ENCODE measurements at places on chromosomes 13 and 19.
A peak's percentile ranks its signal among the peaks of the same experiment; 100 is the strongest.

- peak; percentile 20 for ATAC-seq
Measured at GRCh38 chr13:67048084-67048820, 181.9 kb downstream of the PCDH9 start.

DNA sequence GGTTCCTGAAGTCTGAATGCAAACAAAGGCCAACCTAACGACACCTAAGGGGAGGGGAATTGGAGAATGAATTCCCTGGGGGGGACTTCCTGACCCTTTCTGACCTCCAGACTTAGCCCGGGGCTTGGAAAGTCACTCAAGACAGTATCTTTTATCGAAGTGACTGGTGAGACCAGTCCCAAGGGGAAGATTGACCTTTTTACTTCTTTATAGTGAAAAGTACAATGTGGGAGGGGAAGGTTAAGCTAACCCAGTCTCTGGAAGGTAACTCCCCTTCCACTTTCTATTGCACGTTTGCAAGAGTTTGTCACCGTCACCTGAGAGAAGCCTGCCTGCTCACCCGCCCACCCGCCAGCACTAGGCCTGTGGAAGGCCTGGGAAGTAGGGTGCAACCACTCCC lies 111.9 kb downstream of the EFNB2 start:
- no peak for ATAC-seq

DNA sequence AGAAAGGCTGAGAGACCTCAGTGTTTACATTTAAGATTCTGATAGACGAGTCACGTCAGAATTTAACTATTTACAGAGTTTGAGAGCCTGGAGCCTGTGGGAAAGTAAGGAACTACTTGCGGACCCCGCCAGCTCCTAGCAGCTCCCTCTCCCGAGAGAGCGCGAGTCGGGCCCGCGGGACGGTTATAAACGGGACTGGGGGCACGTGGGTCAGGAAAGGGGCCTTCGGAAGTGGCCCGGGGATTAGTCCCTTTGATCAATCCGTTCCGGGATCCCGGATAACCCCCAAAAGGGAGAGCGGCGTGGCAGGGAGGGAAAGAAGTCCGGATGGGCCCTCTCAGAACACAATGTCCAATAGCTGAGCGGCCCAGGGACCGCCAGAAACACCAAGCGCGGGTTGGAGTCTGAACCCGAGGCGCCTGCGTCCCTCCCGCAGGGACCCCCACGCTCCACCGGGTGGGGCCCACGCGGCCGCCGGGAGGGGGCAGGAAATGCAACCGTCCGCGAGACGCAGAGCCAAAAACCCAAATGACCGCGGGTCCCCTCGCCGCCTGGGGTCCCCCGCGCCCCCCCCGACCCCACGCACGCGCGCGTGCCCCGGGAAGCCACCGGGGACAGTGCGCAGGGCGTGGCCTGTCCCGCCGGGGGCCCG lies 3.6 kb downstream of the ZIC5 start:
- ATAC-seq, result no peak

GRCh38 chr19:38815059-38816001 lies 2.6 kb upstream of the LGALS4 start:
- ATAC-seq, result no peak

GRCh38 chr19:58434217-58434616 lies 5.7 kb downstream of the ZNF132 start:
- no peak for ATAC-seq

- ATAC-seq, result peak; percentile 93
Measured at GRCh38 chr13:46468570-46469463, 81.8 kb upstream of the RUBCNL start.

DNA sequence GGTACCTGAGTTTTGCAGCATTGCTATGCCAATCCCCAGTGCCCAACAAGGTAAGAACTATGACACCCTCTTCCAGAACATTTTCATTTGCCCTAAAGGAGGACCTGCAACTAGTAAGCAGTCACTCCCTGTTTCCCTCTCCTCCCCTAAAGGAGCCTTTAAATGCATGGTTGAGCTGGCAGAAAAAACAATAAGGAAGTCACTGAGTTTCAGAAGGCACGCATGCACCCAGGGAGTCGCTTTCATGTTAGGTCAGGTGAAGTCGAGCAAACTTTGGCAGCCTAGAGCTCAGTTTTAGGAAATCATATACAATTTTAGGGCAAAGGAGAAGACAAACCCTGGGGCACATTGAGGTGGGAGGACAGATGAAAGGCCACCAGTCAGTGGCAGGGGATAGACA lies 11.8 kb downstream of the NLRP11 start:
- no peak for ATAC-seq

DNA sequence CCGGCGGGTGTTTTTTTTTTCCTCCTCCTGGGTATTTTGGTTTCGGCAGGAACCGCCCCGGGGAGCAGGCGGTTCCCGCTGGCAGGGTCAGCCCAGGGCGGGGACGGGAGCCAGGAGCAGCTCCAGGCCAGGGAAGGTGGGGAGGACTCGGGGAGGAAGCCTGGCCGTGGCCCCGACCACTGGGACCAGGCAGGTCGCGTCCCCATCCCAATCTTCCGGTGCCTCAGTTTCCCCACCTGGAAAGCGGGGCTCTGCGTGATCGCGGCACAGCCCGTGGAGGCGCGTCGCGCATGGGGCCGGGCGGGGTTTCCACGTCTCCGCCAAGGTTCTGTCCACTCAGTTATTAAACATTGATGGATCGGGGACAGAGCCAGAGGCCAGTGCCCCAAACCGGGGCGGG lies 34.8 kb downstream of the IL12RB1 start:
- ATAC-seq, result no peak

DNA sequence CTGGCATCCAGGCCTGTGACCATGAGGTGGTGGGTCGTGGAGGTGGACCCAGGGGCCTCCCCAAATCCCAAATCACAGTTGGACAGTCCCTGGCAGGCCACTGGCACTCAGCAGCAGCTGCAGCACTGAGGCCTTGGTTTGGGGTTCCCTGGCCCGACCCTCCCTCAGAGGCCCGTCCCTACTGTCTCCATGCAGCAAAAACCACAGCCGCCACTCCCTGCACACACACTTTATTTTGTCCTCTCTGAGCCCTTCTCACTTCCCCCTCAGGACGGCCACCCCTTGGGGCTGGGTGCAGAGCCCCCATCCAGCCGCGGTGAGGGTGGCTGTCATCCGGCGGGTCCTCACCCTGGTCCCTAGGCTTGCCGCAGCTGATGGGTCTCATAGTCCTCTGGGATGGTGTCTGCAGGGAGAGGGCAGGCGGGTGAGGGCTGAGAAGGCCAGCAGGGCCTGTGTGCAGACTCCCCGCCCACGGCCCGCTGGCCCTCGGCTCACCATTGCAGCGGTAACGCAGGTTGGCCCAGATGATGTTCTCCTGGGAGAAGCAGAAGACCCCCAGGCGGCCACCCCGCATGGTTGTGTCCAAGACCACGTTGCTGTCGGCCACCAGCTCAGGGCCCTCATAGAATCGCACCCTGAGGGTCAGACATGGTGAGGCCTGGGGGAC lies 8.4 kb downstream of the COMP start:
- no peak for ATAC-seq

GRCh38 chr13:102138635-102139190 lies 263.1 kb downstream of the FGF14 start:
- no peak for ATAC-seq

DNA sequence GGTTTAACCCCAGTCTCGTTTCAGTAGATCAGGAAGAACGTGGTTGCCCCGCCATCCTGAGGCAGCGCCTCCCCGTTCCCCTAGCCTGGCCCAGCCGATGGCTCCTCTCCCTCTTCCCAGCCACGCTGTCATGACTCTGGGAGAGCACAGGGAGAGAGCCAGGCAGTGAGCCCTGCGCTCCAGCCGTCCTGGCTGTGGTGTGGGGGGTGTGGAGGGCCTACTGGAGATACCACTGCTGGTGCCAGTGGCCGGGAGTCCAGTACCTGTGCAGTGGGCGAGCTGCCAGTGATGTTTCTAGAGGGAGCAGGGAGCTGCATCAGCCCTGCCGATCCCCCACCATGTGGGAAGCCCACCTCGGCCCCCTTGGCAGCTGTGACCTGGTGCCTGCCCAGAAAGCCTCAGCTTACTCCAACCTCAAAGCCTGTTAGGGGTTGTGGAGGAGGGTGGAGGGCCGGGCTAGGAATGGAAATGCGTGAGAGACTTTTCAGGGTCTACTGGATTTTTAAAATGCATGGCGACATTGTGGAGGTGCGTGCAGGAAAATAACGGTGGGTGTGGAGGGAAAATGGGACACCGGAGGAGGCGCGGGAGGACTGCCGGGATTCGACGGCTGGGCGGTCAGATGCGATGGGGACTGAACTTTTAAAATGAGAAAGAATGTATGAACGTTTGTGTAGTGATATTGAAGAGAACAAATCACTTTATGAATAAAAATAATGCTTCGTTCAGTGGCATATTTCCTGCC lies 4.9 kb downstream of the TEX29 start:
- ATAC-seq, result peak; percentile 11

GRCh38 chr13:102903659-102904407 lies 58.0 kb downstream of the ERCC5 start:
- ATAC-seq, result peak; percentile 70

DNA sequence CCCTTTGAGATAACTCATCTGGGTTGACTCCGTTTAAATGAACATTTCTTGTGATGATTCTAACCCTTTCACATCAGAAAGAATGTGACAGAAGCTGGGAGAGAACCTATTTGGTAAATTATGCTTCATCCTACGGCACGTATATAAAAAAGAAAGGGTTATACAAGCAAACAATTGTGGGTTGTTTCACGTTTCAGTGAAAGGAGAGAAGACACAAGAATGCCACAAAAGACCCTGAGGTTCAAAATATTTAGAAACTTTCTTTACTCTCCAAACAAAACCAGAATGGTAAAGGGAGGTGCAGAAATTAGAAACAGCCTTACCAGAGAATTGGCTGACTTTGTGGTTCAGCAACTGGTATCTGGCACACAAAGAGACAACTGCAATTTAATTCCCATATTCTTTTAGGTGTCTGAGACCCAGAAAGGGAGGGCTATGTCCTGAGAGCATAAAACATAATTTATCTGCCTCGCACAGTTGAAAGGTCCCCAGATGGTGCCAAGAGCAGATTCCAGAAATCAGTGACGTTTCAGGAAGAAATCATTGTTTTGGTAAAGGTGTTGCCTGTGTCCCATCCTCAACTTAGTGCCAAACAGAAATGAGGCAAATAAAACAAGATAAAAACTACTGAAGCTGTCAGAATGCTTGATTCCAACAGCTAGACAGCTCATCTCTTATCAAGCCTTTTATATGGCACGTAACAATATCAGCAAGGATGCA lies 361.4 kb downstream of the EFNB2 start:
- no peak for ATAC-seq

DNA sequence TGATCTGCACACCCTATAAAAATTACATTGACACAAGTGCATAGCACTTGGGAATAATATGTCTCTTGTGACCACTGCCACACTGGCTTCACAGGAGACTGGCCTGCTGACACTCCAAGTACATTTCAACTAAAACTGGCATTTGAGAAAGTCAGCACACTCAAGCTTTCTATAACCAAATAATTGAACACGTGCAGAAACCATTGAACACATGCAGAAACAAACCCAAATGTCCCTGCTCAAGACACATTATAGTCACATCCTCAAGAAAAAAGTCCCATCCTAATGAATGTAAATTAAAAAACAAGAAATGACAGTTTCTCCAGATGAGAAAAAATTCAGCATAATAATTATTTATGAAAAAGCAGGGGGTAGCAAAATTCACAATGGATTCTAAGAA lies 1859.1 kb upstream of the PCDH20 start:
- no peak for ATAC-seq

DNA sequence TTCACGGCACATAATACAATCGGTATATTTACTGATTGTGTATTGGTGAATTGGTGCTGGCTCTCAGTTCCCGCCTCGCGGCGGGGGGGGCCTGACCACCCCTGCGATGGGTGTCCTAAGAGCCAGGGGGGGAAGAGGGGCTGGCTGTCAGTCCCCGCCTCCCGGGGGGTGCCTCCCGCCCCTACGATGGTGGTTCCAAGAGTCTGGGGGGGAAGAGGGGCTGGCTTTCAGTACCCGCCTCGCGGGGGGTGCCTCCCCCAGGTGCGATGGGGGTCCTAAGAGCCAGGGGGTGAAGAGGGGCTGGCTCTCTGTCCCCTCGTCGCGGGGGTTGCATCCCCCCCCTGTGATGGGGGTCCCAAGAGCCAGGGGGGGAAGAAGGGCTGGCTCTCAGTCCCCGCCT lies 2321.8 kb upstream of the PCDH20 start:
- no peak for ATAC-seq

GRCh38 chr19:53866865-53867224 lies 838 bp upstream of the MYADM start:
- no peak for ATAC-seq

- no peak for ATAC-seq
Measured at GRCh38 chr19:55229789-55230182, 1.2 kb upstream of the TMEM86B start.

DNA sequence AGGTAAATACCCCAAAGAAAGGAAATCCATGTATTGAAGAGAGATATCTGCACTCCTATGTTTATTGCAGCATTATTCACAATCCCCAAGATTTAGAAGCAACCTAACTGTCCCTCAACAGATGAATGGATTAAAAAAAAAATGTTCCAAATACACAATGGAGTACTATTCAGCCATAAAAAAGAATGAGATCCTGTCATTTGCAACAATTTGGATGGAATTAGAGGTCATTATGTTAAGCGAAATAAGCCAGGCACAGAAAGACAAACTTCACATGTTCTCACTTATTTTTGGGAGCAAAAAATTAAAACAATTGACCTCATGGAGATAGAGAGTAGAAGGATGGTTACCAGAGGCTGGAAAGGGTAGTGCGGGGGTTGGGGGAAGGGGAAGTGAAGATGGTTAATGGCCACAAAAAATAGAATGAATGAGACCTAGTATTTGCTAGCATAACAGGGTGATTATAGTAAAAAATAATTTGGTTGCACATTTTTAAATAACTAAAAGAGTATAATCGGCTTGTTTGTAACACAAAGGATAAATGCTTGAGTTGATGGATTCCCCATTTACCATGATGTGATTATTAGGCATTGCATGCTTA lies 9.7 kb upstream of the ZNF709 start:
- no peak for ATAC-seq

GRCh38 chr13:44096901-44097300 lies 217.2 kb downstream of the LACC1 start:
- ATAC-seq, result no peak

DNA sequence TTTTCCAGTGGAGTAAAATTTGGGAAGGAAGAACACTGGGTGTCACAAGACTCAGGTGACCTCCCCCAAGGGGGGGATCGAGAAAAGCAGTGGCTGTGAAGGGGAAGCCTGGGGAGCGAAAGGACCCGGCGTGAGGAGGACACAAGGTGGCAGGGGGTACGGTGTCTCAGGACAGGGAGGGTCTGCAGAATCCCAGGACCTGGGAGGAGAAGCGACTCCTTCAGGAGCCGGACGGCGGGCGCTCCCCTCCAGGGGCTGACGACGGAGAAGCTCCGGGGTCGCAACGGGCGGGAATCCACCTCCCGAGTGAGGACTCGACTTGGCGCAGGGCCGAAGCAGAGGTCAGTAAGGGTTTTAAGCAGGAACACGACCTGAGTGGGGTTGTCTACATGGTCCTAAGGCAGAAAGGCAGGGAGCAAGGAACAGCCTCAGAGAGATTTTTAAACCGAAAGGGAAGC lies 529 bp downstream of the ZNF836 start:
- ATAC-seq, result peak; percentile 73

- ATAC-seq, result no peak
Measured at GRCh38 chr13:75362026-75362425, 119.9 kb downstream of the TBC1D4 start.

- ATAC-seq, result peak; percentile 53
Measured at GRCh38 chr13:62846302-62846701, 1430.7 kb upstream of the PCDH20 start.

- no peak for ATAC-seq
Measured at GRCh38 chr19:3520166-3521103, 14.3 kb downstream of the FZR1 start.

Data from SK-N-SH treated with all-trans-retinoic acid at 6 μM for 48 hours (cell line).